A549 (cell line): ENCODE measurements at places on chromosomes 1 and 21. TPM values are rescaled to one million over a fixed set of nuclear protein-coding genes. Genes with fewer than 3 reads are reported as not detected.

GRCh38 chr1:213119794-213120193 is 68.8 kb downstream of the RPS6KC1 start:
- DNase-seq: no peak

DNA sequence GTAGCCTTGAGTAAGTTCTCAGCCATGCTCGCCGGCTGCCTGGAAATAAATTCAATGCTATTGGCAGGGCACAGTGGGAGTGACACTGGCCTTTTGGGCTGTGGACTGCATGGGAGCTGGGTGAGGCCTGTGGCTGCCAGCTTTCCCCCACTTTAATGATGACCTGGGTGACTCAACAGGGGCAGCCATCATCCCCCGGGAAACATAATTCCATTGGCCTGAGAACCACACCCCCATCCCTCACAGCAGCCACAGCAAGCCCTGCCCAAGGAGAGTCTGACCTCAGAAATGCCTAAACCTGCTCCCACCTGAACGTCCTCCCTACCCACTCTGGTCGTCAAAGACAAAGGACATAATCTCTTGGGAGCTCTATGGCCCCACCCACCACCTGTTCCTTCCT is 384.0 kb downstream of the LTN1 start:
- DNase-seq: no peak

DNA sequence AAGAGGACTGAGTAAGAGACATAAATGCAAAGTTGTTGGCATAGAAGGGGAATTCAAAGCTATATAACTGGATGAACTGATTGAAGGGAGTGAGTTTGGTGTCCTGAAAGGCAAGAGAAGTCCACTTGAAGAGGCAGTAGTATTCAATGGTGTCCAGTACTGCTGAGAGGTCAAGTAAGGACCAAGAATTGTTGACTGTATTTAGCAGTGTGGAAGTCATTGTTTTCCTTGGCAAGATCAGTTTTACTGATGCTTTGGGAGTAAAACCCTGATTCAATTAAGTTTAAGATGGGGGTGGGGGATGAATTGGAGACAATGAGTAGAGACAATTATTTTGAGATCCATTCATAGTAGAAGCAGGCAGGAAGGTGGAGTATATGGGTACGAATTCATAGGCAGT is 5.8 kb upstream of the LRRC8D start:
- DNase-seq: no peak

DNA sequence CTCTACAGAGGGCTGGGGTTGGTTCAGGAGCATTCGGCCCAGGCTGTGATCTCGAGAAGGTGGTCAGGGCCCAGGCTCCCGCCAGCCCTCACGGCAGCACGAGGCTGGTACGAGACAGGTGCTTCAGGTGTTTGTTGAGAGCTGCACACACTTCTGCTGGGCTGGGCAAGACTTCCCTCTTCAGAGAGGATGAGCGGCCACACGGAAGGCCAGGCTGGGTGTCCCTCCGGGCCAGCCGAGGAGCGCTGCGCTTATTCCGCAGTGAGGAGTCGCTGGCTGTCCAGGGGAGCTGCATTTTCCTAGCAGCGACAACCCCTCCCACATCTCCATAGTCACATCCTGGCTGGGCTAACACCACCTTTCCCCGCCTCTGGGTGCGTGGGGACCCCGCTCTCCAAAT is 50.5 kb downstream of the PDE9A start:
- DNase-seq: no peak

DNA sequence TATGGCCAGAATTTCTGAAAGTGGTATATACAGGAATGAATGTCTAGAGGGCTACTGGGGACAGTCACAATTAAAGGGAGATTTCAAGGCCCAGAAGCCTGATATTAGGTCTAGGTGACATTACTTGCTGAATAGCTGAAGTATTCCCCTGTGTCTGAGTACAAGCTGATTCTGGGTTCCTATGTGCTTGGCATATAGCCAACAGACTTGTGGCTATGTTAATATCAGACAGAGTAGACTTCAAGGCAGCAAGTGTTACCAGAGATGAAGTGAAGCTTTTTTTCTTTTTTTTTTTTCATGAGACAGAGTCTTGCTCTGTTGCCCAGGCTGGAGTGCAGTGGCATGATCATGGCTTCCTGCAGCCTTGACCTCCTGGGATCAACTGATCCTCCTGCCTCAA is 8.3 kb downstream of the TTC4 start:
- DNase-seq: no peak

- DNase-seq: no peak
Measured at GRCh38 chr1:43357251-43357650, 1.5 kb upstream of the CDC20 start.

- no peak for DNase-seq
Measured at GRCh38 chr1:242318140-242318539, 206.4 kb downstream of the PLD5 start.

DNA sequence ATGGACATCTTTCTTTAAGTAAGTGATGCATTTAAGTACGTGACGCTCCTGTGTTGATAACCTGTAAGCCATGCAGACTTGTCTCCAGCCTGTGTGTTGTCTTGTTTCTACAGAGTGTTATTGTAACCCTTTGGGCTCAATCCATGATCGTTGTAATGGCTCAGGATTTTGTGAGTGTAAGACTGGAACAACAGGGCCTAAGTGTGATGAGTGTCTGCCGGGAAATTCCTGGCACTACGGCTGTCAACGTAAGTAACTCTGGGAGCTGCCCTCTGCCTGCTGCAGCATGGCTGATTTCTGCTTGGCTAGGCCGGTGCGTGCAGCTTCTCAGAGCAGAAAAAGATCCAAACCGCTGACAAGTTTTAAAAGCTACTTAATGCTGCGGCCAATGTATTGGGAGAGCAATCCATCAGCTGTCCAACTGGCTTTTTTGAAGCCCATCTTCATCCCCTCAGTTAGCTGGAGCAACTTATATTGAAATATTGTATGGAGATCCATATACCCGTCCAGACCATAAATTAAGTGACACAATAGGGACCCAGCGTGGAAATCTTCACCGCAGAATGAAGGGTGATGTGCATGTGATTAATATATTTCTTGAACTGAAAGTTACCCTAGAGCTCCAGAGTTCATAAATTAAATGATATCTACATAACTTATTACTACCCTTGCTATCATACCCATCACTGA is 295.9 kb downstream of the NTNG1 start:
- no peak for DNase-seq

GRCh38 chr21:14673649-14674048 is 127.5 kb upstream of the SAMSN1 start:
- DNase-seq: no peak

- no peak for DNase-seq
Measured at GRCh38 chr1:181018901-181019681, 3.6 kb downstream of the STX6 start.

DNA sequence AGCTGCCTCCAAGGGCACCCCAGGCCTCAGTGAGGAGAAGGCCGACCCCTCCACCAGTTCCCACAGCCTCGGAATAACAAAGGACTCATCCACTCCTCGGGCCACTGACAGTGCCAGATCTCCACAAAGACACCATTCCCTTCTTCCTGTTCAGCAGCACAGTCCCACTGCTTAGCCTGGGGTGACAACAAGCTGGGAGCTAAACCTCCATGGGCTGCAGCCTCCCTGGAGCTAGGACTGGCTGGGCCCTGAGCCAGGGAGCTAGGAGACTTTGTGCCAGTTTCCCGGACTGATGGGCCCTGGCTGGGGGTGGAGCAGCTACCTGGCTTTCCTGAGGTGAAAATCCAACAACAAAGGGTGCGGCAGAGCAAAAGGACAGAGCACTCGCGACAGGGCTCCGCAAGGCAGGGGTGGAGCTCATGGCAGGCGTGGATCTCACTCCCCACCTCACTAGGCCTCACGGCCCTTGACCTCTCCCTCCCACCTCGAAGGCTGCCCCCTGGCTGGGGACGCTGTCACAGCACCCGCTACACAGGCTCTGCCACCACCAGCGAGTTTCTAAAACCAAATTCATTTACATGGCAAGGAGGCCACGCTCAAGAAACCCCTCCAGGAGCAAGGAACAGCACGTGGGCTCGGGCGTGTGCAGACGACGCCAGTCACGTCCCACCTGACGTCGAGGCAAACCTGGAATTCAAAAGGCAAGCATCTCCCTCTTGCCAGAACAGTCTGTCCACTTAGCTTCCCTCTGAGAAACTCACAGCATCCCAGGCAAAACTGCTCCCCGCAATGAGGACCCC is 13.8 kb downstream of the SLC35E2B start:
- DNase-seq: peak; percentile 37

DNA sequence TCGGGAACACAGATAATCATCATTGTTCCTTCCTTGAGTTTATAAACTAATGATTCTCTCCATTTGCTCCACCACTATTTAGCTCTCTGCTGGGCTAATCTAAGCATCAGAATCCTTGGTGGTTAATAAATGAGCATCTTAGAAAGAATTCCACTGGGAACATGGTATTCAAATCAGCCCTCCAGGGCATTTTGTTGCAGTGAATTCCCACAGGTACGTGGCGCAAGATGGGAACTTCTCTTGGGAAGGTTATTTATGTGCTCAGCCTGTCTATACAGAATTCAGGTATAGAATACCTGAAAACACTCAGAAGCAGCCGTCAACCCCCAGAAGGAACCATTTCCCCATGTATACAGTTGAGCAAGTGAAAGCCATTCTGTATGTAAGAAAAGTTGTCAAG is 131.5 kb downstream of the NTNG1 start:
- DNase-seq: no peak

GRCh38 chr1:5514527-5515183 is 477.6 kb downstream of the NPHP4 start:
- DNase-seq: peak; percentile 25

- DNase-seq: no peak
Measured at GRCh38 chr1:109595531-109595930, 23.9 kb downstream of the GNAT2 start.

DNA sequence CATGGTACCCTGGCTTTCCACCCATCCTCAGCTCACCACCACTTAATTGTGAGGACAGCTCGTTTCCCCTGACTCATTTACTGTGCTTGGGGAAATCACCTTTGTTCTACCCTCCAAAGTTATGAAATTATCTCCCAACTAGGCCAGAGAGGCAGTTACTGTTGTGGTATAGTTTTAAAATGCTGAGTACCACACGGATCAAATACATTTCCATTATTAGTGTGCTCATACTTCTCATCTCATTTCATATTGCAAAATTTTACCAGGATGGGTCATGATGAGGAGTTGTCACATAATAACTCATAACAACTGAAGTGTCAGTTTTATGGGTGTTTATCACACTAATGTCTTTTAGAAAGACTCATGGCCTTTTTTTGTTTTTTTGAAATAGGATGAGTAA is 9.2 kb upstream of the OR2B11 start:
- DNase-seq: no peak

- DNase-seq: no peak
Measured at GRCh38 chr21:25806060-25806459, 71.3 kb downstream of the GABPA start.

DNA sequence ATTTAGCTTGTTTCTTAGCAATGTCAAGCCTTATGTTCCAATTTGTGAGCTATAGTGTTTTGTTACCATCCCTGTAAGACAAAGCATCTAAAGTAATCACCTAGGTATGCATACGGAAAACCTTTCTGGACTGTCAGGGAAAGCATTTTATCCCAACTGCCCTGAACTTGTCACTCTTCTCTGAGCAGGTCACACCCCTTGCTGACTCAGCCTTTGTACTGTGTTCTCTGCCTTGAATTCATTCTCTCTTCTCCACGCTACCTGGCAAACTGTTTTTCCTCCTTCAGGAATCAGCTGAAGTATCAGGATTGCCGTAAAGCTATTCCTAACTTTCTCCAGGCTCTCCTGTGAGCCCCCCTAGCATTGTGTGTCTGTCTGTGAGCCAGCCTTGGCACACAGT is 54.2 kb downstream of the PBX1 start:
- DNase-seq: no peak

GRCh38 chr1:192477630-192478029 is 97.9 kb upstream of the RGS1 start:
- DNase-seq: peak; percentile 40

DNA sequence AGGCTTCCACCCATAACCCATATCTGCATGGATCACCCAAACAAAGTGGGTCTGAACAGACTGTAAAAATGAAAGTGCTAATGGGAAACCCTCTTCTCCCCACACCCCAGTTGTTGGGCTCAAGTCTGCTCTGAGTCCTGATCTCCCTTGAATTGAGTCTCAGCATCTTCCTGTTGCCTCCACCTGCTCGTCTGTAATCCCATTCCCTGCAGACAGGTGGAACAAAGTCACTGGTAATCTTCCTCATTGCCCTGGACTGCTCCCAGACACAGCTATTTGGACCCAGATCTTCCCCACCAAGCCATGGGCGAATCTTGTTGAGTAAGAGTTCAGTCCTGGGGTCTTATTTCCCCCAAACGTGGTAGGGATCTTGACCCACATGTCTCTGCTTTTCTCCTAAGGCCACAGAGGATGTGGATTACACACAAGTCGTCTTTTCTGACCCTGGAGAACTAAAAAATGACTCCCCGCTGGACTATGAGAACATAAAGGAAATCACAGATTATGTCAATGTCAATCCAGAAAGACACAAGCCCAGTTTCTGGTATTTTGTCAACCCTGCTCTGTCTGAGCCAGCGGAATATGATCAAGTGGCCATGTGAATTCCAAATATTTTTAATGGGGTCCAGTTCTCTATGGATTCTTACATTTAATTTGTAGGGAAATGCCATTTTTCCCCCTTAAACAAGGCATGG is 15.7 kb downstream of the AVPR1B start:
- DNase-seq: no peak

GRCh38 chr1:236108027-236108648 is 34.2 kb upstream of the GPR137B start:
- no peak for DNase-seq

GRCh38 chr21:28235169-28235895 is 757.3 kb downstream of the LTN1 start:
- DNase-seq: no peak

GRCh38 chr21:43306911-43307676 is 119.8 kb downstream of the SIK1 start:
- peak; percentile 49 for DNase-seq

- no peak for DNase-seq
Measured at GRCh38 chr1:32733582-32734321, 31.2 kb upstream of the SYNC start.

DNA sequence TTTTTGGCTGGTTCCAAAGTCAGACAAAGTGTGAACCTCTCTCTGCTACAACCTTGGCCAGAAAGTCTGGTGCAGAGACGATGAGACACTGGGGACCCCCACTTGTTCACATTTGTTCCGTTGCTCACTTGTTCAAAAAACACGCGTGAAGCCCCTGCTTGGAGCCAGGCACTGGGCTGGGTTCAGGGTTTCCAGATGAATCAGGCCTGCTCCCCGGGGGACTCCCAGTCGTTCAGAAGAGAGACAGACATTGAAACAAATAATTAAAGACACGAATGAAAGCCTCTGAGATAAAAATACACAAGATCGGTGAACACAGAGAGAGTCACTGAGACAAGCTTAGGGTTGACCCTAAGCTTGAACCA is 101.5 kb upstream of the RUNX3 start:
- no peak for DNase-seq

LDLRAD2 gene
- polyA plus RNA-seq: 0.03 to 0.08 TPM (median 0.05 TPM) in 3 replicates

GNG4 gene
- polyA plus RNA-seq: 8.1 to 10.5 TPM (median 9.9 TPM) in 3 replicates

NOS1AP gene
- 0.25 to 0.34 TPM (median 0.25 TPM) in 3 replicates for polyA plus RNA-seq

HECTD3 gene
- 15.9 to 21.8 TPM (median 19.6 TPM) in 3 replicates for polyA plus RNA-seq

GIPC2 gene
- polyA plus RNA-seq: 0.04 to 0.07 TPM (median 0.06 TPM) in 3 replicates

PTGER3 gene
- not detected in 3 replicates for polyA plus RNA-seq

RXFP4 gene
- polyA plus RNA-seq: 0.06 TPM in 1 of 3 replicates, not detected in the others

SZT2 gene
- 6.1 to 7.4 TPM (median 7.3 TPM) in 3 replicates for polyA plus RNA-seq

DNM3 gene
- polyA plus RNA-seq: 0.34 to 0.57 TPM (median 0.55 TPM) in 3 replicates

NVL gene
- polyA plus RNA-seq: 21.9 to 23.2 TPM (median 22.3 TPM) in 3 replicates

OPTC gene
- not detected in 3 replicates for polyA plus RNA-seq

FMO1 gene
- not detected in 3 replicates for polyA plus RNA-seq

TMEM269 gene
- 0.08 to 0.21 TPM (median 0.15 TPM) in 3 replicates for polyA plus RNA-seq

RGS8 gene
- not detected in 3 replicates for polyA plus RNA-seq

DYRK3 gene
- polyA plus RNA-seq: 8.2 to 8.8 TPM (median 8.7 TPM) in 3 replicates

TRIM63 gene
- polyA plus RNA-seq: not detected in 3 replicates
